Ecto neural progenitor cell (in vitro differentiated cells): ENCODE measurements at places on chromosomes 16 and 17.

DNA sequence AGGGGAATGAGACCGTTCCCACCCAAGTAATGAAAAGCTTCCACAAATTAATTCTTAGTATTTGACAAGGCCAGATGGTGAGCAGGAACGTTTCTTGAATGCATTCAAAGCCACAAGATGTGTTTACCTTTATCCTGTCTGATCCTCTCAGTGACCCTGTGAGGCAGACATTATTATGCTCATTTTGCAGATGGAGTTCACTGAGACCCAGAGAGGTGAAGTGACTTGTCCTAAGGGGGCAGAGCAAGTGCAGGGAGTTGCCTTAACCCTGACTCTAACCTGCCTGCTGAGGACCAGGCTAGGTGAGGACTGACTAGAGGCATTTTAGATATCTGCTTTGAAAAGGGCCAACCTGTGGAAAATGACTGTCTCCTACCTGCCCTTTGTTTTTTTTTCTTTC, 156.7 kb downstream of the HAPSTR1 start:
- no peak for DNase-seq

DNA sequence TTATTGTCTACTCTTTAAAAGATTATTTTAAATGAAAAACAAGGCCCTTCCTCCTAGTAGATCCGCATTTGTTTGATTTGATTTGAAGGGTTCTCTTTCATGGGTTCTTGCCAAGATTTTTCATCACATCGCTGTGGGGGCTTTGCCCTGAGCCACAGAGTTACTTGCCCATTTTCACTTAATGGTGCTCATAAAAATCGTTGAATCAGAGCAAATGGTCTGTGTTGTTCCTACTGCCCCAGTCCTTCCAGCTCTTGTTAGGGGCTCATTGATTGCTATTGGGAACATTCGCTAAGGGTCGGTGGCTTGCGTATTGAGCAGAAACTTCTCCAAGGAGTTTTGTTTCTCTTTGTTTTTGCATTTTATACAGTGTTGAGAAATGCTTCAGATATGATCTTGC, 1023.4 kb upstream of the CDH8 start:
- no peak for DNase-seq

DNA sequence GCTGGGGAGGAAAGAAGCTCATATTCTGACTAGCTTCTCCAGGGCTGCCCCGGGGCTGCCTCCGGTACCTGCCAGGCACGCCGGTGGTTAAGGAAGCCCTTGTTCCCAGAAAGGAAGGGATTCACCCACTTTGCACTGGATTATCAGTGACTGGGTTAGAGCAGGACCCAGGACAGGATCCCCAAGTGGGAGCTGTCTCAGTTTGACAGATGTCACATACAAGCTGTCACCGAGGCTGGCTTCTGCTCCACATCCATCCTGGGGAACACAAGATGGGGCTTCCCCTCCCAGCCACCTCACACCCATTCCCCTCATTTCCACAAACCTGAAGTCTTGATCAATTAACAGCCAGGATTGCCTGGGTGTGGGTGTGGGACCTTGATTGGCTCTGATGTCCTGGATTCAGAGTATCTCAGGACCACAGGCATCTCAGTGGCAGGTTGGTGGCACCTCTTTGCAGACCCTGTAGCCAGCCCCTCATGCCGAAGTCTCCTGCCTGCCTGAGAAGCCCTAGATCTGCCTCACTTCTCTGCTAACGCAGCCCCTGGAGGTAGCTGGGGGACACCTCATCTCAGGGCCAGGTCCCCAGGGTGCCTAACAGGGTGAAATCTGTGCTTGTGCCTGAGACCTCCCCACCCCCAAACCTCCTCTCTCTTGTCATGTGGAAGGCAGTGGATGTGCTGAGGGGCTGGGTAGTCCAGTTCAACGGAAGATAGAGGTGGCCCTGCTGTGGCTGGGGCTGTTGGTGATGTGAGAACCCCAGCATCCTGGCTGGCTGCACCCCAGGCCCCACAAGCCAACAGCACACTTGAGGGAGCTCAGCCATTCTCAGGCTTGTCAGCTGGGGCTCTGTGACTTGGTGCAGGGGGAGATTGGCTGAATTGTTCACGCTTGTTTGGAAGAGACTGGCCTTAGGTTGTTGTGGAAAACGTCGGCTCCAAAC, 1.4 kb downstream of the CACNG5 start:
- DNase-seq: no peak

GRCh38 chr17:78806451-78806850, 24.4 kb upstream of the CYTH1 start:
- DNase-seq: no peak

- peak; percentile 85 for DNase-seq
Measured at GRCh38 chr17:82300707-82301270, 16.6 kb downstream of the CD7 start.

GRCh38 chr16:4049031-4049430, 67.2 kb downstream of the ADCY9 start:
- DNase-seq: no peak

GRCh38 chr17:13634021-13634420, 32.3 kb upstream of the HS3ST3A1 start:
- no peak for DNase-seq

GRCh38 chr16:88810166-88810911, 1.4 kb downstream of the APRT start:
- no peak for DNase-seq

DNA sequence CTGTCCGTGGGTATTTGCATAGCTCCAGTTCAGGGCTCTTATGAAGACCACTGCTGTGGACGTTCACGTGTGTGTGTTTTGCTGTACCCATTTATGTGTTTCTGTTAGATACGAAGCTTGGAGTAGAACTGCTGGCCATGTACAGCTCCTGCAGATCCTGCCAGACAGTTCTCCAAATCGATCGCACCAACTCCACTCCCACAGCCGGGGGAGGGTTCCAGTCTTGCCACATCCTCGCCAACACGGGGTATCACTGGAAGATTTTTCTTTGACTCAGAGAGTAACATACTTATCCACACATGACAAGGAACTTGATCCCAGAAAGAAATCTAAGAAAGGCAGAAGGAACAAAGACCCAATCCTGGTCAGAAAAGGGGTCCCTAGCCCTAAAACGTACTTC, 37.4 kb downstream of the TMEM186 start:
- no peak for DNase-seq

DNA sequence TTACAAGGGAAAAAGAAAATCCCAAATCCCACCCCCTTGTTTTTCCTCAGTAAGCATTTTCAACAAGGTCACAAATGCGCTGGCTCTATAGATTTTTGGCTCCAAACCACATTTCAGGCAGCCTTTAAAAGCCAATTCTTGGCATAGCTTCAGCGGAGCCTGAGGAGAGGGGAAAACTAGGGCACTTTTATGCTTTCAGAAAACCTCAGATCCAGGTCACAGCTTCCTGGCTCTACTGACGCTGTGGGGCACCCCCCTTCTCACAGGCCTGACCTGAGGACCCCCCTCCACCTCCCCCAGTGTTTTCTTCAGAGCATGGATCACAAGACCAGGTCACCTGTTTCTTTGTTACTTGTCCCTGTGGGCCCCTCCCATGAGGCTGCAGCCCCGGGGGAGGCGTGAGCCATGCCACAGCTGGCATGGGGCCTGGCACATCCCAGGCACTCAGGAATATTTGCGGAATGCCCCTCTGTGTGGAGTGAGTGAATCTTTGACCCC, 30.1 kb upstream of the MTSS2 start:
- DNase-seq: no peak

GRCh38 chr17:1940810-1941185, 84.3 kb downstream of the RTN4RL1 start:
- DNase-seq: no peak

- no peak for DNase-seq
Measured at GRCh38 chr17:73847952-73848351, 203.7 kb upstream of the SDK2 start.

DNA sequence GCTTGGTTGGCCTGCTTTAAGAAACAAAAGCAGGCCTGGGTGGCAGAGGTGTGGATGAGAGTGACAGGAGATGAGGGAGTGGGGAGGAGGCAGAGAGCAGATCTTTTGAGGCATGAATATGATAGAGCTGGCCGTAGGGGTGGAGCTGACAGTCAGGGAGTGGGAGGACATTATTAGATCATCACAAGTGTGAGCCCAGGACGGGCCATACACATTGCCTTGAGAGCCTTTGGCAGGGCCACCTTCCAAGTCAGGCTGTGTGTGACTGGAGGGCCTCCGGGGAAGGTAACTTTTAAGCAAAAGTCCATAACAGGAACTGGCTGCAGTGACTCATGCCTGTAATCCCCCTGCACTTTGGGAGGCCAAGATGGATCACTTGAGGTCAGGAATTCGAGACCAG, 26.3 kb downstream of the GINS3 start:
- no peak for DNase-seq

DNA sequence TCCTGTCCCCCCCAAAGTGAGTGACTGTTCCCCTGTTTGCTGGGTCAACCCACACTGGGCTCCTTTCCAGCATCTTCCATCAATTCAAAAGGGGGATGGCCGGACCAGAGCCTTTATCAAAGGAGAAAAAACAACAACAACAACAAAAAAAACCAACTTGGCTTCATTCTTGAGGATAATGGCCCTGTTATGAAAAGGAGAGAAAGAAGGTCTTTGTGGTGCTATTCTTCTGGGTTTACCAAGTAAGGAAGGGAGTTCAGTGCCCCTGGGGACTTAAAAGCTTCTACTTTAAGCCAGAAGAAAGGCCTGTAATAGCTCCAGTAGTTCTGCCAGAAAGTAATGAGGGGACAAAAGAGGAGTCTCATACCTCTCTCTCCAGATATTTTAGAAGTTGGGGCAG, 71.5 kb downstream of the RGS9 start:
- DNase-seq: no peak

GRCh38 chr17:74918906-74919305, 4.1 kb downstream of the USH1G start:
- no peak for DNase-seq

DNA sequence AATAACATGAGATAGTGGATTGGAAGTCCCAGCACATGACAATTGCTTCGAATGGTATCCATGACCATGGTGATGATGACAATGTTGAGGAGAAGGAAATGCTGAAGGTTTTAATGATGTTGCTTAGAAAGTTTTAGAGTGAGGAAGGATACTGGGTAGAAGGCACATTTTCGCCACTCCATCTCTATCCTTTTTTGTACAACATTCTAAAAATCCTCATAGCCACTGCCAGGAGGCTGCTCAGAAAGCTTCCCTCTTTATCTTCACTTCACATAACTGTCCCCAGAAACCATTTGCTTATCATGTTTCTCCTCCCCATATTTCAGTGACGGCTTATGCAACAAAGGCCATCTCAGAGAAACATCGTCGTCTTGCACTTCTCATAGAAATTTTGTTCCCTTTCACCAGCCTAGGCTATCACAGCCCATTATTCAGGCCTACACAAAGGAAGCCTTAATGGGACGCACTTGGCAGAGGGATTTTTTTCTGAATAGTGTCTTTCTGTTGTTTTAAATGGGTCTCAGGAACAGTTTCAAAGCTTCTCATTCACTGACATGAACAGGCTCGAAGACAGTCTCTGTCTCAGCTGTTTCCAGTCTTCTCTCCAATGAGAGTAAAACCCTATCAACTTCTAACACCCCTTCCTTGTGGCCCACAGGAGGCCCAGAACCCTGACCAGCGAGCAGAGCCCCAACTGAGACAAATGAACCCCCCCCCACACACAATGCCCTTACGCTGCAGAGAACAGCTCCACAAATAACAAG, 506.7 kb downstream of the HAPSTR1 start:
- no peak for DNase-seq

GRCh38 chr16:55115506-55115905, 184.8 kb downstream of the IRX5 start:
- DNase-seq: no peak

DNA sequence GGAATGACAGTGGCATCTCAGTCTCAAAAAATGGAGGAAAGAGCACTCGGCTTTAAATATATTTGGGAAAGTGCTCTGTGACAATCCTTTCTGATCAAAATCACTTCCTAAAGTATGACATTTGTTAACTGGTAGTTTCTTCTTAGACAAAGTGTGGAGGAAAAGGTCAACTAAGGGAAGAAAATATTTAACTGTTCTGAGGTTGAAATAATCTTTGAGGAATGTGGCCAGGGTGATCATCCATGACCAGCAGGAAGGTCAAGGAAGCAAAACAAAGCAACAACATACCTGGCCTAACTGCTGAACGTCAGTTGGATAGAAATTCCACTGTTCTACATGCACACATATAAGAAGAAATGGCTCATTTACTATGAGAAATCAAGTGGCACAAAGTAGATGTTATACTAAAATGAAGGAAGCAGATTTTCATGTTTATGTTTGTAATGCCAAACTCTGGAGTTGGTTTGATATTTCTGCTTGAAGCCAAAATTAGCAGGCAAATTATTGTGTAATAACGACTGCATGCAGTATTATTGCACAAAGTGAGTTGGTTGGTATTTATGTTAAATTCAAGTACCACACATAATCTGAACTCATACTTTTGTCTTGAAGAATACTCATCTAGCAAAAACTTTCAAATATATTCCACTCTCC, 87.3 kb upstream of the CORO6 start:
- no peak for DNase-seq

- DNase-seq: no peak
Measured at GRCh38 chr17:17516941-17517720, 20.9 kb upstream of the RASD1 start.

DNA sequence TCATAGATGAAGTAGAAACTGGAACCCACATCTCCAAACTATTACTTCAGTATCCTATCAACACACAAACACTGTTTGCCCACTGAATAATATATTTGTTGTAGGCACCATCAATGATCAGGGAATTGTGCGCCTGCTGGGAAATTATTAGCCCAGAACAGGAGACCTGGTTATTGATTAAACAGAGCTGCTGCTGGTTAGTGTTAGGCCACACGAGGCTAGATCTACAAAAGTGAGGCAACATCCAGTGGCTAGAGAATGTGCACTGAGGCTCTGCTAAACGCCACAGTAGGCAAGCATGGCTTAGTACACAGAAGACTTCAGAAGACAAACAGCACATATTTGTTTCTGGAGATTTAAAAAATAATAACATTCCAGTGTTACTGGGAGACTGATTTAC, 11.0 kb downstream of the ABHD15 start:
- no peak for DNase-seq

DNA sequence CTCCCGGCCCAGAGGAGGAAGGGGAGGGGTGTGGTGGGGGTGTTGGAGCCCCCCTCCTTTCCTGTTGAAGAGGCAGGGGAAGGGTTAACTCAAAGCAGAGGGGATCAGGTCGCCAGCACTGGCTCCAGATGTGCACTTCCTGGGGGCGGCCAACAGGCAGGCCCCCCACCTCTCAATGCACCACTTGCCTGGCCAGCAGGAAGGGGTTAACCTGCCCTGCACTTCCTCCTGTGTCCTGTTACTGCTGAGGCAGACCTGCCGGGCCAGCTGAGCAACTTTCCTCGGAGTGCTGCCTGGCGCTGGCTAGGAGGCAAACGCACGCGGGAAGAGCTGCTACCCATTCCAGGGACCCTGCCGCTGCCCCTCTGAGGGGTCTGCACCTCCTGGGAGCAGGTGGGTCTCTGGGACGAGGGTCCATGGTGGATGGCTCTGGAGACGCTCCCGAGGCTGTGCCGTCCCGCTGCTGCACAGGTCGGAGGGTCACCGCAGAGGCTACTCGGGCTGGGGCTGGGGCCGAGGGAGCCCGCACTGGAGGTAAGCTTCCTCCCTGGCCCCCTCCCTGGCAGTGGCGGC, at the start of gene EPN3:
Gene EPN3 (plus strand): TSS at position 284 of the 573 bp plus-strand sequence. CDS start 3,822 bp downstream, outside the sequence.
- DNase-seq: no peak

DNA sequence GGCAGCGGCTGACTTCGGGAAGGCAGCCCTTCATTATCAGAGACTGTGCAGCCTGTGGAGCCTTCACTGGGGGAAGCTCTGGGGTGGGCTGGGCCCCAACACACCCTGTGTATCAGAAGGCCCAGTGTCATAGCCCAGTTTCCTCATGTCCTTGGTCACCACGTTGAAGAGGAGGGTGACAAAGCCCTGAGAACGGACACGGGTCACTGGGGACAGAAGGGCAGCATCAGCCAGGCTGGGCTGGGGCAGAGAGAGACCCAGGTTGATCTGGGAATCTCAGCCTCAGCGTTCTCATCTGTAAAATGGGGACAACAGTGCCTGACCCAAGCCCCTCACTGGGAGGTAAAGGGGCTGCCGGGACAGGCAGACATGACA, 19.3 kb downstream of the B9D1 start:
- no peak for DNase-seq
